Activated CD4-positive, alpha-beta T cell treated with anti-CD3 and anti-CD28 coated beads, Interleukin-2, amount 50 U/mL, for 1 hour (primary cell): ENCODE measurements at places on chromosomes 3 and 15.

DNA sequence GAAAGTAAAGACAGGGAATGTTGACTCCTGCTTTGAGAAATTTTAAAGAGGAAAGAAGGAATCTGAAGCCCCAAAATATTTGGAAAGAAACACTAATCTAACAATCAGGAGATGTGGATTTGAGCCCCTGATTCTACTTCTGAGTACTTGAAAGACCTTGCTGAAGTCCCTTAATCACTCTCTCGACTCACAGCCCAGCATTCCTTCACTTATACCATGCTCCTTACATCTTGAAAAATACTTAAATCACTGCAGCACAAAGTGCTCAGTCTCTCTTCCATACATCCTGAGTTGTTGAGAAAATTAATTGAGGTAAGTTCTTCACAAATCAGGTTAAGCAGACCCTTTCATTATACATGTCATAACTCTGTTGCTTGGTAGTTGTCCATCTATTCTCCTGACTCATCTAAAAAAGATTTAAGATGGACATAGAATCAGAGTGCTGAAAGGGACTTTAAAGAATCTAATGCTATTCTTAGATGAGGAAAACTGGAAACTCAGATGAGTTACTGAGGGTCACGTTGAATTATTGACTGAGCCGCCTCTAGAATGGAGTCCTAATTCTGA is 72.8 kb upstream of the THSD4 start:
- no peak for DNase-seq

DNA sequence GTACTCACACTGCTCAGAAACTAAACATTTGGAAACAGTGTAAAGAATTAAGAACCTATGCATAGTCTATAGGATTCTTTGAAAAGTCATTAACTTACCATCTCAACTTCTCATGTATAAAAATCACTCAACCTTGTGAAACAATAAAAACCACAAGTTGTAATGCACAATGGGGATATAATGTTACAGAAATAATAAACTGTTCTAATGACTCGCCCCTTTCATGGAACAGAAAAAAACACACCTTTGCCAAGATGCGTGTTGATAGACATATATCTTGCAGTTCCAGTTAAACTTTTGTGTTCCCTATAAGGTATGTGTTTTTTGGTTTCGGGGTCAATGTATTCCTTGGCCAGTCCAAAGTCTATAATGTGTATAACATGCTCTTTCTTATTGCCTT is 50.8 kb upstream of the PPIB start:
- DNase-seq, result no peak

DNA sequence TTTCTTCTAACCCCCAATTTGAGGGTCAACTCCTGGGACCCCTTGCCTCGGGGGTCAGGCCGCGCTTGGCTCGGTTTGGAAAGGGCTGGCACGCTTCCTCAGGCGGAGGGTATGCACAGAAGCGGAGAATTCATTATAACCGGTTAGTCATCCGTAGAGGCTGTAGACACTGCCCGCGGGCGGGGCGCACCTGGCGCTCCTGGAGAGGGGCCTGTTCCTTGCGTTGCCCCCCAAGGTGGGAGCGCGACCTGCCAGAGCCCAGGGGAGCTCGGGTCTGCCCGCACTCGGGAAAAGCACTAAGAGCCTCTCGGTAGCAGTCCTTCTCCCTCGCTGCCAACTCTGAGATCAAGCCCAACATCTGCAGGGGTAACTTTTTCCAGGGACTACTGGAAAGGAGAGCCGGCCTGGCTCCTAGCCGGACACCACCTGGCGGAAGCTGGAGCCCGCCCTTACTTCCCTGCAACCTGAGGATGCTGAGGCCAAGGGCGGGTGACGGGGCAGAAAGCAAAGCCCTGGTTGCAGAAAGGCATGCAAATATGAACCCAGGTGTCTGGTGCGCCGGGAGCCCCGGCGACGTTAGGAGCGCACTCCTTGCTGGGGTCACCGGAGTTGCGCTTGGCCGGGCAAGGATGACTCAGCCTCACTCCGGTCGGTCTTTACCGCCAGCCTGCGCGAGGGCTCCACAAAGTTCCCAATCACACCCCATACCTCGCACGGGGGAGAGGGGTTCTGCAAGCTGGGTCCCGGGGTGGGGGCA is 1.5 kb upstream of the CACNA2D3 start:
- no peak for DNase-seq

- no peak for DNase-seq
Observed at GRCh38 chr15:53847745-53848144, 88.3 kb upstream of the WDR72 start.

GRCh38 chr3:124431331-124431994 is 298.8 kb upstream of the UMPS start:
- no peak for DNase-seq

DNA sequence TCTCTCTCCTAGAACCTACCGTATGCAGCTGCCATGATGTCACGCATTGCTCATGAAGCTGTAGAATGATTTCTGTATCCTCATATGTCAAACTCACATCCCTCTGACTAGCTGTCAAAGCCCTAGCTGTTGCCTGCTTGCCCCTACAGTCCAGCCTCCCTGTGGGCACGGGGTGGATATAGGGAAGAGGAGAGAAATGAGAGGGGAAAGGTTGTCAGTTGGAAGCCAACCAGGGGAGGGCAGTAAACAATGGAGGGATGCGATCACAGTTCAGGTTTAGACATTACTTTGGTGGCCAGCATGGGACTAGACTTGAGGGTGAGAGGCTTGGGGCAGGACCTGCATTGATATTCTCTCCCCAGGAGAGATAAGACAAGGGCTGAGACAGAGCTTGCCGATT is 1.7 kb upstream of the HDGFL3 start:
- DNase-seq, result no peak
